Uterus (tissue), 4 donors: ENCODE measurements at places on chromosomes 1 and 21. TPM values are rescaled to one million over a fixed set of nuclear protein-coding genes. Genes with fewer than 3 reads are reported as not detected.
A peak's percentile ranks its signal among the peaks of the same experiment; 100 is the strongest.

GPR52 gene
- total RNA-seq: not detected

CRABP2 gene
- total RNA-seq: 71.5 TPM

EPHA2 gene
- total RNA-seq: 24.8 TPM

C1orf210 gene
- not detected for total RNA-seq

IFNAR1 gene
- 26.8 TPM for total RNA-seq

WLS gene
- 52.0 TPM for total RNA-seq

ILDR2 gene
- total RNA-seq: 0.30 TPM

MRPS15 gene
- total RNA-seq: 25.0 TPM

KRTAP12-2 gene
- total RNA-seq: not detected

KIAA0040 gene
- 22.1 TPM for total RNA-seq

LINGO4 gene
- not detected for total RNA-seq

MKNK1 gene
- 53.0 TPM for total RNA-seq

UBXN10 gene
- 3.1 TPM for total RNA-seq

DNA sequence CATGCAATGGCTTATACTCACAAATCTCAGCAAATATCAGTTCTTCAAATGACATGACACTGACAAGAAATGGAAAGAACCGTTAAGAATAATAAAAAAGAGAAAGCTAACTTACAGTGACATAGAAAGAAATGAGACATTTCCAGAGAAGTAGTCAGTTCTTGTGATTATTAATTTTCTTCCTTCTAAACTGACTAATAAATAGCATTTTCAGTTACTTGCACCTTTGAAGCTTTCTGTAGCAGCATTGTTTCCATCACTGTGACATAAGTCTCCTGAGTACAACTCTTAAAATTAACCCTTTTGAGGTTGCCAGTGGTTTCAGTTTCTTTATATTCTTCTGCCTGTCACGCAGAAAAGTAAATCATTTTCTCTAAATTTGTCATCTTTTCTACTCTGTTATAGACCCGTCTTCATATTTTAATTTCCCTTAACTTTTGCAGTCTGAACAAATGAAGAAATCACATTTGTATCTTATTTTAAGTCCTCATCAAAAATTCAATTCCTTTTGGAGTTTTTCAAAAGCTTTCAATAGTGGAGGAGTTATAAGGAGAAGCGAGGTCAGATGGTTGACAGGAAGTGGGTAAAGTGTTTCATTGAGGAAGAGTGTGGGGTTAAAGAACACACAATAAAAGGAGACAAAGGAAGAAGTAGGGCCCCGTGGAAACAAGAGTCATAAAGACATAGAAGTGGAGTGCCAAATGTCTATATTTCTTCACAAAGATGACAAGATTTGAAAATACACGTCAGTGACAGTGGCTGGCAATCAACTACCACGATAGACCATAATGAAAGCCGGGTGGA is 57.9 kb upstream of the S1PR1 start:
- no peaks in the 10 kb centered on the region for H3K4me1 ChIP-seq
- DNase-seq: no peak
- H3K27me3 ChIP-seq: no peaks in the 10 kb centered on the region
- no peak overlapping the region for H3K27ac ChIP-seq
- no peaks in the 10 kb centered on the region for H3K36me3 ChIP-seq

DNA sequence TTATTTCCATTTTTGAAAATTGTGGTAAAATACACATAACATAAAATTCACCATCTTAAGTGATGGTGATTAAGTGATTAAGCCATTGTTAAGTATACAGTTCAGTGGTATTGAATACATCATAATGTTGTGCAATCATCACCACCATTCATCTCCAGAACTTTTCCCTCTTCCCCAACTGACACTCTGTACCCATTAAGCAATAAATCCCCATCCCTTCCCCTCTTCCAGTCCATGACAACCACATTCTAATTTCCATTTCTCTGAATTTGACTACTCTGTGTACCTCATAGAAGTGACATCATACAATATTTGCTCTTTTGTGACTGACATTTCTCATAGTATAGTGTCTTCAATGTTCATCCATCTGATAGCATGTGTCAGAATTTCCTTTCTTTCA is 124.8 kb downstream of the DISC1 start:
- no peak overlapping the region for H3K27ac ChIP-seq
- no peaks in the 10 kb centered on the region for H3K27me3 ChIP-seq
- H3K4me3 ChIP-seq: no peak overlapping the region
- no peaks in the 10 kb centered on the region for H3K4me1 ChIP-seq
- no peaks in the 10 kb centered on the region for H3K36me3 ChIP-seq
- DNase-seq: no peak

DNA sequence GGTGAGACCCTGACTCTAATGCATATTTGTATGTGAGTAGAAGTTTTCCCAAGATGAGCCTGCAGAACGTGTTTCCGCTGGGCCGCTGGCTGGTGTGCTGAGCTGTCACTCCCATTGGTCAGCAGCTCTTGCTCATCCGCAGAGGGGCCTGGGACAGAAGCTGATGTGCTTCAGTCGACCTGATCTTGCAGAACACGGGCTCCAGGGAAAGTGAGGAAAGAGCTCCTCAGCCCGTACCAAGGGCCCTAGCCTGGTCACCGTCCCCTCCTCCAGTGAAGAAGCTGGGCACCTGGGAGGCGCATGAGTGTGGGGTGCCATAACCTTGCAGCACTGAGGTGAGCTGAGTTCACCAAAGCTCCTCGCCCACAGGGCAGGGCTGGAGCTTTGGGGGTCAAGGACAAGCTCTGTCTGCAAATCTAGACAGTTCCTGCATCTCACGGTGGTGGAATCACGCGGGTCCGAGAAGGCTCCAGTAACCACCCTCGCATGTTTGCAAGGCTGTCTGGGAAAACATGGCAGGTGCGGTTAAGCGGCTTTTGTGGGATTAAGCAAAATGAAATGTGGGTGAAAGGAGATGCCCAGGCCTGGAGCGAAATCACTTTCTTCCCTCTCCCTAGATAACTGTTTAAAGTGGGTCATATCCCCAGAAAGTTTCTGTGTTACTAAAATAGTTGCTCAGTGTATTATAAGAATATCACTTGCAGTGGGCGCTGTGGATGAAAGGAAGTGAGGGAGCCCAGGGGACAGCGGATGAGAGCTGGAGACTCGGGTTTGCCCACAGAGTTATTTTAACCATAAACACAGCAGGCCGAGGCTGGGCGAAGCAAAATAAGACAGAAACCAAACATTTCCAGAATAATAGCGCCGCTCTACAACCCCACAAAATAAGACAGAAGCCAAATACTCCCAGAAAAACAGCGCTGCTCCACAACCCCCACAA is 33.1 kb upstream of the LRRC3 start:
- H3K27me3 ChIP-seq: no peaks in the 10 kb centered on the region
- no peak overlapping the region for H3K4me3 ChIP-seq
- no peaks in the 10 kb centered on the region for H3K4me1 ChIP-seq
- no peak for DNase-seq
- no peaks in the 10 kb centered on the region for H3K36me3 ChIP-seq

DNA sequence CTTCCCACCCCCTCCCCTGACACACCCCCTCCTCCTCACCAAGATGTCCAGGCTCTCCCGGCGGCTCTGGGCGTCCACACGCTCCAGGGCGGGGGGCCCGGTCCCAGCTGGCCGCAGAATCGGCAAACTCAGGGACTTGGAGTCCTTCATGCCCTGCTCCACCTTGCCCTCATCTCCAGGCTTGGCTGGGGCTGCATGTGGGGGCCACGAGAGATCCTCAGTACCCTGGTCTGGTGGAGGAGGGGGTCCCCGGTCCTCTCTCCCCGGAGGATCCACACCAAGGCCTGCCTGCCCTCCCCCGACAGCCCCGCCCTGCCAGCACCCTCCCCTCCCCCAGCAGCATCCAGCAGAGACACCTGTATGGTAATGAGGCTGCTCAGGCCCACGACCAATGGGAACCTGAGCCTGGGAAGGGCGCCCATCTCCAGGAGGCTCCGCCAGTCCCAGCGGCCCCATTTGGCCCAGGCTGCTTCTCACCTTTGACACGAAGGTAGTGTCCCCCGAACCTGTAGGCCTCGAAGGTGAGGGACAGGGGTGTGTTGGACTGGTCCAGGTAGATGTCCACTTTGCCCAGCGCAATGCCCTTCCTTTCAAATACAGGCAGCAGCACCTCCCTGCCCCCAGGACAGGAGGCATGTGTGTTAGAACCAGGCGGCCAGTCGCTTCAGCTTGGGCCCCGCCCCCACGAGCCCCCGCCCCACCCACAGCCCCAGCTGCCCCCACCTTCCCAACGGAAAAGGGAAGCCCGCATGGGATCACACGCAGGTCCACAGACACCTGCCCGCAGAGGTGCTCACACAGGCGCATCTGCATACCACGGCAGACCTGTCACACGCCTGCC is 8.2 kb upstream of the TNFRSF25 start:
- H3K36me3 ChIP-seq: no peaks in the 10 kb centered on the region
- H3K4me3 ChIP-seq: no peak overlapping the region
- DNase-seq: no peak
- H3K27me3 ChIP-seq: no peaks in the 10 kb centered on the region
- no peaks in the 10 kb centered on the region for H3K4me1 ChIP-seq

GRCh38 chr1:211359876-211360275 is 33.2 kb downstream of the TRAF5 start:
- H3K36me3 ChIP-seq: no peaks in the 10 kb centered on the region
- no peaks in the 10 kb centered on the region for H3K27me3 ChIP-seq
- H3K4me1 ChIP-seq: no peaks in the 10 kb centered on the region

DNA sequence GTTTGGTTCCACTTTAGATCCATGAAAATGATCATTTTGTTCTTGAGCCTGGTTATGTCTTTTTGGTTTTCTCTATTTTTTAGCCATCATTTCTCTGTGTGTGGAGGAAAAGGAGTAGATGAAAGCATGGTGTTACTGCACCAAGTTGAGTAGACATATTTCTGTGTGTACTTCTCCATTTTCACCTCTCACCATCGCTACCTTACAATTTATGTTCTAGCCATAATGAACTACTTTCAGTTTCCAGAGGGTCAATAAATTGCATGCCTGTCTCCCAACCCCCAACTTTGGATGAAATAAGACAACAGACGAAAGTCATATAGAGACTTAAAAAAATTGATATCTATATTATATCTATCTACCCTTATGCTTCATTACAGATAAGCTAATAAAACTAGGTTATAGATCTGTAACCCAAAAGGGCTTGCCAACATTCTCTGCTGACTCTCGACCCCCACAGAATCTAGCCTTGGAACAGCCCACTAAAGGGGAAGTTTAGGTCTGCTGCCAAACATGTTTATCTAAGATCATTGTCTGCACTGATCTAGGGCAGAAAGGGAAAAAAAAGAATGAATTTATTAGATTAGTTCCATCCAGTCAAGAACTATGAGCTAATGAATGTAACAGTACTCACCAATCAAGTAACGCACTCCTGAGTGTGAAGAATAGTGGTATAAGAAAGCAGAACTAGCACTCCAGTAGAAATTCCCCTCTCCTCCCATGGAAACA is 7.5 kb upstream of the MAN1A2 start:
- no peaks in the 10 kb centered on the region for H3K36me3 ChIP-seq
- no peak overlapping the region for H3K4me3 ChIP-seq
- H3K4me1 ChIP-seq: no peaks in the 10 kb centered on the region
- H3K27ac ChIP-seq: no peak overlapping the region

- DNase-seq: no peak
- H3K4me1 ChIP-seq: peaks cover 13% of the 10 kb centered on the region
- no peaks in the 10 kb centered on the region for H3K27me3 ChIP-seq
- H3K27ac ChIP-seq: no peak overlapping the region
Measured at GRCh38 chr21:44844256-44844655, 26.4 kb upstream of the SUMO3 start.

- H3K27ac ChIP-seq: no peak overlapping the region
- H3K4me1 ChIP-seq: no peaks in the 10 kb centered on the region
- no peaks in the 10 kb centered on the region for H3K36me3 ChIP-seq
- no peak overlapping the region for H3K4me3 ChIP-seq
Measured at GRCh38 chr1:27342778-27343638, 1.2 kb downstream of the SYTL1 start.

GRCh38 chr1:57192222-57192621 is 226.4 kb upstream of the C8B start:
- H3K27me3 ChIP-seq: no peaks in the 10 kb centered on the region
- no peaks in the 10 kb centered on the region for H3K4me1 ChIP-seq
- no peaks in the 10 kb centered on the region for H3K36me3 ChIP-seq
- no peak overlapping the region for H3K4me3 ChIP-seq
- H3K27ac ChIP-seq: no peak overlapping the region

DNA sequence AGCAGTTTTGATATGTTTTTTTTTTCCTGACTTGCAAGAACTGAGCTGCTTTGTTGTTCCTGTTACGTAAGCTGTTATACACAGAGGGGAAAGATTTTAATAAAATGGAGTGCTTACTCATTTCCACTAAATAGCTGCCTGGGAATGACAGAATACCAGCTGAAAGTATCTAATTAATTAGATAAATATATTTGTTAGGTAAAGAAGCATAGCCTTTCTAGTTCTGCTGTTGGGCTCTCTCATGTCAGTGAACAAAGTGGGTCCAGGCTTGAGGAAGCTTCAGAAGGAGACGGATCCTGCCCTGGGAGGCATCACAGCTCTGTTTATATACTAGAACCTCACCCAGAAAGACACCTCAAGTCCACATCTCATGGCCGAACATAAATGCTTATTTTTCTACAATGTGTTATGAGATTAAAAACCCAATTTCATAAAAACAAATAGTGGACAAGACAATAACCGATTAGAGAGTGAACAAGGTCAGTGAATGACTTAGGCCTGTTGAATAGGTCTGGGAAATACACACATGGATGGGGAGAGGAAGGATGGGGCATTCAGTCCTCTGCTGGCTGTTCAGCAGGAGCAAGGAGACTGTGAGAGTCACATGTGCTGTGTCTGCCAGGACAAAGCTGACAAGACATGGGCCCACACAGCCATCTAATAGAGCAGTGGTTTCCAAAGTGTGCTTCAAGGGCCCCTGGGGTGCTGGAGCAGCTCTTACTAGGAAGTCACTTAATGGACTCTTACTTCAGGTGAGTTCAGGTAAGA is 20.6 kb downstream of the TRAF5 start:
- no peak for DNase-seq
- no peaks in the 10 kb centered on the region for H3K36me3 ChIP-seq
- H3K27me3 ChIP-seq: no peaks in the 10 kb centered on the region
- H3K4me1 ChIP-seq: no peaks in the 10 kb centered on the region

GRCh38 chr1:59367301-59368007 is 70.6 kb downstream of the FGGY start:
- no peak overlapping the region for H3K4me3 ChIP-seq
- DNase-seq: peak; percentile 68
- no peaks in the 10 kb centered on the region for H3K27me3 ChIP-seq
- peak overlapping the region; percentile 90 for H3K27ac ChIP-seq
- H3K36me3 ChIP-seq: no peaks in the 10 kb centered on the region

GRCh38 chr1:182495002-182495401 is 45.1 kb downstream of the RGSL1 start:
- no peaks in the 10 kb centered on the region for H3K4me1 ChIP-seq
- H3K27ac ChIP-seq: no peak overlapping the region
- H3K27me3 ChIP-seq: no peaks in the 10 kb centered on the region
- no peaks in the 10 kb centered on the region for H3K36me3 ChIP-seq
- DNase-seq: no peak

DNA sequence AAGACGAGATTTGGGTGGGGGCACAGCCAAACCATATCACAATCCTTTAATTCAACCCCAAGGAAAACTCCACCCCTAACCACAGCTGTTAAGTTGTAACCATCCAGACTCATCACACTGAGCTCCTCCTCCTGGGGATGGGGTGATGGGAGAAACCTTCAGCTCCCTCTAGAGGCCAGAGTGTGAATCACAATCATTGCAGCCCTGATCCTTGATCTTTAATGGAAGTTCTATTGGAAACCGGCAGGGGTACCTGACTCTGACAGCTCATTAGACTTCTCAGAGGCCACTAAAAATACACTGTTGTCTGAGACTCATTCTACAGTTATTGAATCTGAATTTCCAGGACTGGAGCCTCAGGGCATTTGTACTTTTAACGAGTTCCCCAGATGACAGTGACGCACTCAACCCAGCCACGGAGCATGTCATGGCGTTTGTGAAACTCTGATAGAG is 127.2 kb downstream of the IGSF21 start:
- no peak overlapping the region for H3K4me3 ChIP-seq
- H3K36me3 ChIP-seq: no peaks in the 10 kb centered on the region
- no peaks in the 10 kb centered on the region for H3K27me3 ChIP-seq
- no peak for DNase-seq
